ENCODE measurements at places on chromosomes 11 and 22.
A peak's percentile ranks its signal among the peaks of the same experiment; 100 is the strongest.

DNA sequence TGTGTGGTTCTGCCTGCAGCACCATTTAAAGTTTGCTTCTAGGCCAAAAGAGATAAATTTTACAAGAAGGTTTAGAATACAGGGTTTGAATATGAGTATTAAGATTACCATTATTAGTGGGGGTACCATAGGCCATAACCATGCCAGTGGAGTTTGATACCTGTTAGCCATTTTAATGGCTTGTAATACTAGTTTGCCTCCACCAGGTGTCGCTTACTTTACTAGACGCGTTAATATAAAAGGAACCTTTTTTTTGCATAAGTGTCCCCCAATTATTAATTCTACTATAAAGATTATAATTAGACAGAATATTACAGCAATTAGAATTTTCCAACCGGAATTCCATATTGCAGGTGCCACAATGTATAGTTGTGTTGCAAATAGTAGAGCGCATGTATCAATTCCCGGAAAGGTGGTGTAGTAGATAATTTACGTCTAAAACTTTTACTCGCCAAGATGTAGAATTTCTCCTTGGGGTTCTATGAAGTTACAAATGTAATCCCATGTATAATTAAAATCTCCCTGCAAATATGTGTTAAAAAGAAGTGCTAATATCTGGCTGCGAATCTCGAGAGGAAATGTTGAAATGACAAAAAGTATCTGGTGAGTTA lies 16.1 kb downstream of the MS4A6E start:
- DNase-seq = no peak

GRCh38 chr22:40224702-40225101 lies 47.0 kb downstream of the TNRC6B start:
- DNase-seq = no peak

GRCh38 chr11:33324302-33324985 lies 67.3 kb downstream of the HIPK3 start:
- no peak for DNase-seq

DNA sequence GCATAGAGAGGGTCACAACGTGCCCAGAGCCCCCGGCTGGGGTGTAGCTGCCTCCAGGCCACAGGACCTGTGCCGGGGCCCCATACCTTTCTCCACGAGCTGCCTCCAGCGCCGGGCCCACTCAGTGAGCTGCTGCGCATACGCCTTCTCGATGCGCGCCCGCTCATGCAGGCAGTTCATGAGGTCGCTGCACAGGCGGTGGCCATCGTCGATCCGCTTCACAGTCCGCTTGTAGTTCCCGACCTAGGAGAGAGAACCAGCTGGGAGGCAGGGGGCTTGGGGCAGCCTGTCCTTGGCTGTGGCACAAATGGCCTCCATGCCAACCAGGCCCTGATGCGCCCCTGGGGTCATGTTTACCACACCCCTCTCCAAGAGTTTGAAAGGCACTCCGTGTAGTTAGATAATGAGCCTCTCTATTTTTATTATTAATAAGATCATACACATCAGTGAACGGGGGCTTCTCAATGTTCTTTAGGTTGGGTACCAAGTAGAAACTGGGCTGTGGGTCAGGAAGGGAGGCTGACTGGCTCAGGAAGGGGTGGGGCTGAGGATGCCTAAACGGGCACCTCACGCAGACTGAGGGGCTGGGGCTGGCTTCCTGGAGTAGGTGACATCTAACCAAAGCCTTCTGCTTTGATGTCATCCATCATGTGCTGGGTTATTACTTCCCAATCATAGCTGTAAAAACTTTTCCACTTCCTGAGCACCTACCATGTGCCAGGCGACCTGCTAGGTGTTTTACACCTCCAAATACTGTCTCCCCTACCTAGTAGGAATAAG lies 36.5 kb upstream of the ARFGAP3 start:
- DNase-seq = no peak

- DNase-seq = no peak
Measured at GRCh38 chr22:33007485-33007884, 50.7 kb downstream of the SYN3 start.

GRCh38 chr11:35276396-35277145 lies 137.6 kb downstream of the CD44 start:
- no peak for DNase-seq

DNA sequence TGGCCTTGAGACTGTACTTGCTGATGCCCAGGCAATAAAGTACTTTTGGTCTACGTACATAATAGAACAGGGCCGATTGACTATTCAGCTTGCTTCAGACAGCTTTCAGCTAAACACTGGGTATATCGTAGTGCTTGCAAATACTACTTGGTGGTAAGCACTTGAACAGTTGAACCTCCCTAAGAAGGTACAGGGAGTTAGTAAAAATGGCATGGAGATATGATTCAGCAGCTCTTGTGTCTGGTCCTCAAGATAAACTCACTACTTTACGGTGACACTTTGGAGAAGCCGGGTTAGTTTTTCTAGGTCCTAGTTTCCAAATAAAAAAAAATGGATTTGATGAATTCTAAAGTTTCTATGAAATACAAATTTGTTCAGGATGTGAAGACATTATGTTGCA lies 7.3 kb downstream of the CCDC117 start:
- no peak for DNase-seq

DNA sequence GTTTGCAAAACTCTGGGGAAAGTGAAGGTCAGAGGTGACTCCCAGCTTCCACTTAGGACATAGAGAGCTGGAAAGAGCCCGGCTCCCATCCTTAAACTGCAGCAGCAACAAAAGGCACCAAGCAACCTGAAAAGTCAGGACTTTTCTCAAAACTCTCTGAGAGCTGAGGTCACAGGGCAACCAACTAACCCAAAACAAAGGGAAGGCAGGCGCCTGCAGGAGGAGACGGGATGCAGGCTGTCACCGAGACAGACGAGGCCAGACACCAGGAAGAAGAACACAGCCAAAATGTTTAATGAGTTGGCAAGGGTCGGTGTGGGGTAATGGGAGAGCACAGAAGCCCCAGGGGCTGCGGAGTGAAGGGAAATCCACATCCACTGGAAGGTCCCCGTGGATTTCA lies 19.9 kb downstream of the ASCL2 start:
- no peak for DNase-seq

GRCh38 chr11:68783216-68783821 lies 32.0 kb upstream of the TESMIN start:
- no peak for DNase-seq

GRCh38 chr11:46006418-46007070 lies 84.1 kb downstream of the LARGE2 start:
- peak; percentile 78 for DNase-seq

GRCh38 chr11:134665571-134666270 lies 253.7 kb upstream of the B3GAT1 start:
- no peak for DNase-seq

GRCh38 chr22:23225337-23225723 lies 45.0 kb downstream of the BCR start:
- no peak for DNase-seq

- peak; percentile 61 for DNase-seq
Measured at GRCh38 chr11:114762408-114762807, 84.1 kb downstream of the NXPE2 start.

- DNase-seq = peak; percentile 16
Measured at GRCh38 chr22:33467620-33468095, 409.5 kb upstream of the SYN3 start.

- DNase-seq = peak; percentile 11
Measured at GRCh38 chr11:17915500-17916143, 97.2 kb downstream of the SERGEF start.

GRCh38 chr11:132072044-132072857 lies 701.8 kb downstream of the NTM start:
- peak; percentile 99 for DNase-seq

- DNase-seq = no peak
Measured at GRCh38 chr11:61696602-61697001, 16.4 kb downstream of the DAGLA start.

- DNase-seq = peak; percentile 78
Measured at GRCh38 chr22:46748908-46749675, 11.0 kb upstream of the CERK start.

- peak; percentile 76 for DNase-seq
Measured at GRCh38 chr11:88337987-88338668, 592 bp upstream of the CTSC start.

GRCh38 chr11:114293201-114293711 lies 2.9 kb upstream of the NNMT start:
- no peak for DNase-seq

- DNase-seq = no peak
Measured at GRCh38 chr11:70129051-70129592, 51.0 kb downstream of the ANO1 start.

DNA sequence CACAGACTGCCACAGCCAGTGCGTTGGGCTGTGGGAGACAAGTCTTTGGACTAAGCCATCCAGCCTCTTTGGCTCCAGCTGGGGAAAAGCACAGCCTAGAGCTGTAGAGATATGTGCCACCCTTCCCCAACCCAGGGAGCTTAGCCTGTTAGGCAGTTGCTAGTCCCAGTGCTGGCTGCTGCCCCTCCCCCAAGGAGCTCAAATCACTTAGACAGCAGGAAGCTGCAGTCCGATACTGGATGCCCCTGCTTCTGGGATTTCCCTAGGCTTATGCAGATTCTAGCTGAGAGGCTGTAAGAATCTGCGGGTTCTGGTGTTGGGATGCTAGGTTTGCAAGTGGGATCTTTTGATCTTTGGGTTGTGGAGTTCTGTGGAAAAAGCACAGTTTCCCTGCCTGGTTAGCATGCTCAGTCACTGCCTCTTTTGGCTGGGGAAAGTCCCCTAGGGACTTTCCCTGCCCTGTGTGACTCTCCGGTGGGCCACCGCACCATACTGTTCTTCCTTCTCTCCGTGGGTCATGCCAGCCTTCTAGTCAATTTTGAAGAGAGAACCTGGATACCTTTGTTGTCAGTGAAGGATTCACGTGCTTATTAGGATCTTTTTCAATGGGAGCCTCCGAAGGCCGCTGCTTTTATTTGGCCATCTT lies 792.0 kb downstream of the KCNA4 start:
- no peak for DNase-seq

GRCh38 chr11:60871378-60872061 lies 4.2 kb downstream of the ZP1 start:
- DNase-seq = peak; percentile 74

DNA sequence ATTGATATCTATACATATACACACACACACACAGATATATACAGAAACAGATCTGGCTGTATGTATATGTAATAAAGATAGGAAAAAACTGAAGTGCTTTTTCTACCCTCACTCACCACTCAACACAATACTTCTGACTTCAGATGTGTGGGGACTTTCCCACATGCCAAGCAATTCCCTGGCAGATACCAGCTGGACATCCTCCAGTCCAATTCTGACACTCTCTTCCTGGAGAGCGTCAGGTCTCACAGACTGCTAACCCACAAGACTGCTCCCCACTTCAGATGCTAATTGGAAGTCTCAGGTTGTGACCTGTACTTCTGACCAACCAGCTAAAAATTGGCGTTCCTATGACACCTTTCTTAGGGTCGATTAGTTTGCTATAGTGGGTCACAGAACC lies 140.6 kb downstream of the ATG16L2 start:
- no peak for DNase-seq

- no peak for DNase-seq
Measured at GRCh38 chr11:114073828-114074381, 14.4 kb downstream of the ZBTB16 start.

GRCh38 chr11:15278128-15278527 lies 163.4 kb downstream of the INSC start:
- DNase-seq = peak; percentile 81

- DNase-seq = no peak
Measured at GRCh38 chr22:43501878-43502277, 90.1 kb downstream of the MPPED1 start.

GRCh38 chr11:59281177-59281576 lies 68.5 kb upstream of the MPEG1 start:
- DNase-seq = no peak

DNA sequence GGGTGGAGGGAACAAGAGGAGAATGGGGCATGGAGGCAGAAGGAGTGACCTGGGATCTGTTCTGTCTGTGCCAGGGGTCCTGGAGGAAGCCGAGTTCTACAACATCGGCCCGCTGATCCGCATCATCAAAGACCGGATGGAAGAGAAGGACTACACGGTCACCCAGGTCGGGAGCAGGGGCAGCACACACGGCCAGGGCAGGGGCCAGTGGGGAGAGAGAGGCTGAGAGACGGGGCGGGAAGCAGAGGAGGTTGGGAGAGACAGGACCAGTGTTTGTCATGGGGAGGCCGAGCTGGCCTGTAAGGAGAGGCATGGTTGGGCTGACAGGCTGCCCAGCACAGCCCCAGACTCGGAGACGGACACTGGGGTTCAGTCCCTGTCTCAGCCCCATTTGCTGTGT lies 4.7 kb downstream of the KCTD17 start:
- no peak for DNase-seq

GRCh38 chr11:74672956-74673692 lies 58.1 kb downstream of the CHRDL2 start:
- DNase-seq = peak; percentile 100

DNA sequence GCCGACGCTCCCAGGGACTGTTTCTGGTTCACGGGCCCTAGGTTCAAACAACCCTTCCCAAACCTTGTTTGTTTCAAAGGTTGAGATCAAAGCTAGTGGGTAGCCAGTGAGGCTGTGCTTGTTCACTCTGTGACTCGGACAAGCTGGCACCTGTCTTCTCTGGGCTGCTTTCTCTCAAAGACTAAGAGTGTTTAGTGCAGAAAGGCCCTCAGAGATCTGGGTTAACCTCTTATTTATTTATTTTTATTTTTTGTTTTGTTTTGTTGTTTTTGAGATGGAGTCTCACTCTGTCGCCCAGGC lies 13.0 kb upstream of the MALAT1 start:
- DNase-seq = no peak

DNA sequence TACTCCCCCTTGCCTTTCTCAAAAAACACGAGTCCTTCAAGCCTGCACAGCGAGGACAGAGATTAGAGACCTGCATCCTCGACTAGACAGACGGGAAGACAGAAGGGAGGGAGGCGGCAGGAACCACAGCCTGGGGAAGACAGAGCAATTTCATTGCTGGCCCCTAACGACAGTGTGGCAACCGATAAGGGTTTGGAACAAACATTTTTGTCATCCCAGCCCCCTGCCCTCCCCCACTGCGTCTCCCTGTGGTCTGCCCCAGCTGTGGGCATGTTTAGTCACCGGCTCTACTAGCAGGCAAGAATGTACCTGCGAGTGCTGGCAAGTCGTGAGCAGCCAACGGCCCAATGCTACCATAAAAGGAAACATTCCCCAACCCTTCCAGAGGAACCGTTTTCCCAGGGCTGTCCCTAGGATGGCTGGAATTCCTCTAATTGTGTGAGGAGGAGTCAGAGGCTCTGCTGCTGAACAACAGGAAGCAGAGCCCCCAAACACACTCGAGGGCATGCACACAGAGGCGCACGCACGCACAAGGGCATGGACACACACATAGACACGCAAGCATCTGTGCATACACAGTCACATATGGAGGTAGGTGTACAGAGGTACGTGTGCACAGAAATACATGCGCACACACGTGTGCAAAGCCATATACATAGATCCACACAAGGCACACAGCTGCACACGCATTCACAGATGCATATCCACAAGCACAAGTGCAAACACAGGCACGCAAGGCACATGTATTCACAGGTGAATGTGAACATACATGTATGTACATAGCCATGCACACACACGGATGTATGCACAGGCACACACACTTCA lies 58.3 kb downstream of the MYH9 start:
- DNase-seq = peak; percentile 100

- no peak for DNase-seq
Measured at GRCh38 chr11:11334607-11335006, 18.4 kb downstream of the CSNK2A3 start.

All from EH (cell line).